ENCODE measurements at places on chromosomes 13 and 19.

GRCh38 chr13:88112526-88112925 lies 441.4 kb downstream of the SLITRK5 start:
- DNase-seq: no peak

DNA sequence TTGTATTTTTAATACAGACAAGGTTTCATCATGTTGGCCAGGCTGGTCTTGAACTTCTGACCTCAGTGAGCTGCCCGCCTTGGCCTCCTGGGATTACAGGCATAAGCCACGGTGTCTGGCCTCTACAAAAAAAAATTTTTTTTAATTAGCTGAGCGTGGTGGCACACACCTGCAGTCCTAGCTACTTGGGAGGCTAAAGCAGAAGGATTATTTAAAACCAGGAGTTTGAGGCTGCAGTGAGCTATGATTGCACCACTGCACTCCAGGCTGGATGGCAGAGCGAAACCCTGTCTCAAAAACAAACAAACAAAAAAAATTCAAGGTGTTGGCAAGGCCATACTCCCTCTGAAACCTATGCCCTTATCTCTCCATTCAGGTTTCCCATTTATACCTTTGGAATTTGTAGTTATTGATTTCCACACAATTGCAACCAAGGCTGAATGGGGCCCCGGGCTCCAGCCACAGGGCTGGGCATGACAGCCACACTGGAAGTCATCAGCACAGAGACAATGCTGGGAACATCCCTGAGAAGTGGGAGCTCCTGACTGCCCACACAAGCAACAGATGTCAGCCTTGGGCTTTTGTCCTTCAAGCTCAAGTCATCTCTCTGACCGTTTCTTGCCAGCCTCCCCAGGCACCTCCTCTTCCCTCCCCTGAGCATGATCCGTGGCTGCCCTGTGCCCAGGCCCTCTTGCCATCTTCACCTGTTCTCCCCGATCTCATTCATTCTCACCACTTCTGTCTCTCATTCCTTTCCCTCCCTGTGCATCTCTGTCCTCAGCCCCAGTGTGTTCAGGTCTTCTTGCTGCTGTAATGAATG lies 27.2 kb upstream of the CALM3 start:
- no peak for DNase-seq

DNA sequence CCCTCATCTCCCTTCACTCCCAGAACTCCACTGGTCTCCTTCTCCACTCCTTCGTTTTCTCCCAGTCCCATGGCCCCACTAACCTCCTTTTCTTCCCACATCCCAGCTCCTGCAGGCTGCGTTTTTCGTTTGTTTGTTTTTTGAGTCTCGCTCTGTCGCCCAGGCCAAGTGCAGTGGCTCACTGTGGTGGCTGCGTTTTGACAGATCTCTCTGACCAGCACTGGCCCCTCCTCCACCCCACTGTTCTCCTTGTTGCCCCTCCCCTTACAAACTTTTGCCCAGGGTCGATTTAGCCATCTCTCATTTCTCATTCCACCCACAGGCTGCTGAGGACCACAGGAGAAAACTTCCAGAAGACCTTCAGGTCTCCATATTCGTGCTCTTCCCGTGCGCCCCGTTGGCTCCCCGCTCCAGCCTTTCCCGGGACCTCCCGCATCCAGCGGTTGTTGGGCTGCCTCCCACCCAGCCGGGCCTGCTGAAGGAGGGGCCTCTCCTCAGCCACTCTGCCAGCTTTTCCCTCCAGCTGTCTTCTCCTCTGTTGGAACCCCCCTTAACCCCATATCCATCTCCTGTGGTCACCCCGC lies 40.6 kb upstream of the GJB6 start:
- no peak for DNase-seq

DNA sequence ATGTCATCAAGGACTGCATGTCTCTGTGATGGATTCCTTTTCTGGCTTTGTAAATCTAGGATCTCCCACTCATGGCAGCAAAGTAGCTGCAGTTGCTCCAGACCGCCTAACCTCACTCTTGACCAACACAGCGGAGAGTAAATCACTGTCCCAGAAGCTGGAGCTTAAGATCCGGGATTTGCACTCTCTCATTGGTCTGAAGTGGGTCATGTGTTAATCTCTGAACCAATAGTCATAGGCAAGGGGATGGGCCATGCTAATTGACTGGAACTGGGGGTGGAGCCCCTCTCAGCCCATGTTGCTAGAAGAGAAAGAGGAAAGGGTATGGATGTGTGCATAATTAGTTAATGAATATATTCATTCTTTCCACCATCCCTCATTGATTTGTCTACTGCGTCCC lies 34.0 kb downstream of the VAV1 start:
- DNase-seq: no peak

DNA sequence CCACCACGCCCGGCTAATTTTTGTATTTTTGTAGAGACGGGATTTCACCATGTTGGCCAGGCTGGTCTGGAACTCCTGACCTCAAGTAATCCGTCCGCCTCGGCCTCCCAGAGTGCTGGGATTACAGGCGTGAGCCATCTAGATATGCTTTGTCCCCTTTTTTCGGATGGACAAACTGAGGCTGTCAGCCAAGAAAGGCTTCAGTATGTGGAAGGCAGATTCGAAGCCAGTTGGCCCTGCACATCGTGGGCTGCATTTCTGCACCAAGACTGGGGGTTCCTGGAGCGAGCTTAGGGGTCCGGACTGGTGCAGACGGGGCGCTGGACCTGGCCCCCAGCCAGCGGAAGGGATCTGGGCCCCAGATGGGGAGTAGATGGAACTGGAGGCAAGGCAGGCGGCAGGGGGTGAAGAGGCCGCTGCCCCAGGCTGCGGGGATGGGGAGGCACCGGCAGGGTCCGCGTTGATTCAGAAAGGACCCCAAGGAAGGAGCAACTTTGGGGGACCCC lies 9.7 kb upstream of the JUND start:
- DNase-seq: no peak

- DNase-seq: no peak
These were observed 354.9 kb downstream of the FOXO1 start for GRCh38 chr13:40311356-40312101.

DNA sequence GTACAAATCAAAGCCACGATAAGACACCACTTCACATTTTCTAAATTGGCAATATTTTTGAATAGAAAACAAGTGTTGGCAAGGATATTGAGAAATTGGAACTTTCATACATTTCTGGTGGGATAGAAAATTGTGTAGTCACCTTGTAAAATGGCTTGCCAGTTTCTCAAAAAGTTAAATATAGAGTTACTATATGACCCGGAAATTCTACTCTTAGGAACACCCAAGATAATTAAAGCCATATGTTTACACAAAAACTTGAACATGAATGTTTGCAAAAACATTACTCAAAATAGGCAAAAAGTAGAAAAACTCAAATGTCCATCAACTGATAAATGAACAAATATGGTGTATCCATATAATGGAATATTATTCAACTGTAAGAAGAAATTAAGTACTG lies 552.5 kb downstream of the TBC1D4 start:
- DNase-seq: no peak

DNA sequence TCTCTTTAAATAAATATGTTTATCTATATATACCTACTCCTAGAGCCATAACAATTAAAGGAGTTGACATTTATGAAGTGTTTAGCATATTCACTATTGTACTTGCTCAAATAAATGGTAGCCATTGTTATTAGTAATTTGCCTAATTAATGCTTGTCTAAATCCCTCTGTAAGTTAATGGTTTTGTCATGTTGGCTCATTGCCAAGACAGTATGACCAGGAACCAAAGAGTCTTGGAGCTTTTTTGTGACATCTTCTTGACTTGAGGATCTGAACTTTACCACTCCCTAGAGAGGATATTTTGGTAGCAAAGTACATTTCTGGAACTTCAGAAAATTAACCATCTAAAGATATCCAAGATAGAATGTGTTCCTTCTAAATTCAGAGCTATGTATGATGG lies 15.5 kb downstream of the FRY start:
- DNase-seq: no peak

DNA sequence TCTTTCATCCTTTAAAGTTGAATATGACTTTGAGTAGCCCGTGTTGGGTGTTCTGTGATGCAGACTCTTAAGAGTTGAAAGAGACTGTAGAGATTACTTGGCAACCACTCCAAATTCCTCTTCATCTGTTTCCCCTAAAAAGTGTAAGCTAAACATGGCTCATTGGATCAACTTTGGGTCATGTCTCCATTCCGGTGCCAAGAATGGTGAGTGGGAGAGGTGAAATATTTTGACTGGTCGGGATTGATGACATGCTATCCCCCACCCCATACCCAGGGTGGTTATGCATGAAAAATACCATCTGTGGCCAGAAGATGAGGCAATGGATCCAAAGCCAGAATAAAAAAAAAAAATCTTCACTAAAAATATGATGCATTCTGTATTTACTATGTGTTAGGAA lies 281.3 kb upstream of the SOX21 start:
- DNase-seq: no peak

- DNase-seq: no peak
These were observed 83.9 kb downstream of the ING1 start for GRCh38 chr13:110797230-110797877.

DNA sequence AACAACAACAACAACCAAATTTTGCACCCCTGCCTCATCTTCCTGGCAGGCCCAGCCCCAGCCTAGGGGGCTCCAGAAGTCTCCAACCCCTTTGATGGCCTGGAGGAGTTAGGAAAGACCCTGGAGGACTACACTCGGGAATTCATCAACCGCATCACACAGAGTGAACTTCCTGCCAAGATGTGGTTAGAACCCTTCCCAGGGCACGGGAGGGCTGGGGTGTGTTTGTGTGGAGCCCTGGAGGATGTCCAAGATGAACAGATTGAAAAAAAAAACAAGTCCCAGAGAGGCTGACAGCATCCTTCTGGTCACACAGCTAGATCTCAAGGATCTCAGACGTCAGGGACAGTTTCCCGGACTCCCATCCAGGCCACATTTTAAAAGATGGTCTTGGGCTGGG lies 13.3 kb downstream of the APOC1 start:
- DNase-seq: no peak

GRCh38 chr13:102913914-102914313 lies 68.1 kb downstream of the ERCC5 start:
- DNase-seq: no peak

DNA sequence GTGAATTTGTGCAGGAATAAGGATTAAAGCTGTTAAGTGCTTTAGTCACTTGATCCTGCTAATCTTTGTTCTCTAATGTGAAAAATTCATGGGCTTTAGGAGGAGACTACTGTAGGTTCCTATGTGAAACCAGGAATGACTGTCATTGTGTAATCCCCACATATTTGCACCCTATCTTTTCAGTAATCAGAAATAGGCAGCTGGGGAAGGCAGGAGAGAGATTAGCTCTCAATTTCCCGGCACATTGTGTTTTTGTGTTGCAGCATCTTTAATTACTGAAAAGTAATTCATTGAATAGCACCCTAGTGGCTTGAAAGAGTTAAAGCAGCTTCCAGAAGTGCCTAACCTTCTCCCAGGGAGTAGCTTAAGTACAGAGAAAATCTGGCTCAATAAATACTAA lies 282.9 kb downstream of the OLFM4 start:
- no peak for DNase-seq

GRCh38 chr19:633786-634639 lies 676 bp upstream of the POLRMT start:
- DNase-seq: no peak

- DNase-seq: peak; percentile 25
These were observed 16.3 kb upstream of the TSPAN16 start for GRCh38 chr19:11279505-11280236.

DNA sequence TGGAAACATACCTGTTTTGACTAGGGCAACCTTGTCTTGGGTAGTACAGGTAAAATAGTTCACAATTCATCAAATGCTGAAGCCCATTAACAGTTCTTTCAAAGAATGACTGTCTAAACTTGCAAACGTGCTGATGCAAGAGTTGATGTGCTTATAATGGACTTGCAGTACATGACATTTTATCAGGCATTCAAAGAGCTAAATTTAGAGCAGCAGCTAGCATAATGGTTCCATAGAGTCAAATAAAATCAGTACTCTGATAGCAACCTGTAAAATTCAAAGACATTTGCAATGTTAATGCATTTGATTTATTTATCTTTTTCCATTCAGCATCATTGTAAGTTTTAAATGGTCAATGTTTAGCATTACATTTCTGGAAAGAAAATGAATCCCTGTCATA lies 979.7 kb upstream of the SLC10A2 start:
- DNase-seq: no peak

DNA sequence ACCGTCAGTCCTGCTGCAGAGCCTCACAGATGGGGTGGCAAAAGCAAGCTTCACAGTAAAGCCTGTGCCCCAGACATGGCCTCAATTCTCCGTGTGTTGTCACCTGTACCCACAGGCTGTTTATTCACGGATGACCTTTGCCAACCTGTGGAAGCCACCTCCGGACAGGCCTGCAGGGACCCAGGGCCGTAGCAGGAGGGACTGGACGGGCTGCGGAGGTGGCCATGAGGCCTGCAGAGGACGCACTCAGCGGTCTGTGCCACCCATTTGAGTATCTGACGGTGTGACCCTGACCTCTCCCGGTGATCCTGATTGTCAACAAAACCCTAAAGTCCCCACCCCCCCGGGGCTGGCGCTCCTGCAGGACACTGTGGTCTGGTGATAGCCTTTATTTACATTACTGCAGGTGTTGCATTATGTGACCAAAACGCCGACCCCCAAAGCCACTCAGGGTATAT lies 7.8 kb upstream of the KLF16 start:
- no peak for DNase-seq

- DNase-seq: peak; percentile 17
These were observed 26.7 kb downstream of the SPATA13 start for GRCh38 chr13:24187185-24187584.

DNA sequence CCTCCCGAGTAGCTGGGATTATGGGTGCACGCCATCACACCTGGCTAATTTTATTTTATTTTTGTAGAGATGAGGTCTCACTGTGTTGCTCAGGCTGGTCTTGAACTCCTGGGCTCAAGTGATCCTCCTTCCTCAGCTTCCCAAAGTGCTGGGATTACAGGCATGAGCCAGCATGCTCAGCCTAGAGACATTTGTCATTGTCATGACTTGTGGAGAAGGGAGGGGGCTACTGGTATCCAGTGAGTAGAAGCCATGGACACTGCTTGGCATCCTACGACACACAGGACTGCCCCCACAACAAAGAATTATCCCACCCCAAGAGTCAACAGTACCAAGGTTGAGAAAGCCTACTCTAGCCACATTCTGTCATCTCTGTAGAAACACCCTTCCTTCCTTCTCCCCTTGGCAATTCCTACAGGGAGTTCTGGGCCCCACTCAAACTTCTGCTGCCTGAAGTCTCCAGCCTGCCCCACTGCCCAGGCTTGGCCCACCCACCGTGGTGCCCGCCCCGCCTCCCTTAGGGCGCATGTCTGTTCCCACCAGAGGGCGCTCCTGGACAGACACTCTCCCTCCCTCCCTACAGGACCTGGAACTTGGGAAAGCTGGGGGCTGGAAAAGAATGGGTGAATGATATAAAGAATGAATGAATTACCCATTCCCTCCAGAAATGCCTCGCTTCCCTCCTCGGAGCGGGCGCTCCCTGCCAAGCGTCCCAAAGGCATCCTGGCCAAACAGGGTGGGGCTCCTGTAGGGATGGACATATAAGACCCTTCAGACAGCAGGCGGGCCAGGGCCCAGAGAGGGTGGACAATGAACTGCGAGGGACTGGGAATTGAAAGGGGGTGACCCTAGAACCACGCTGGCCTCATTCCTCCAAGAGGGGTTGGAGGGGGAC lies 5.5 kb upstream of the EMP3 start:
- DNase-seq: peak; percentile 76
